ENCODE measurements at places on chromosomes 7 and 10.
A peak's percentile ranks its signal among the peaks of the same experiment; 100 is the strongest.

- no peak for DNase-seq
These were observed 249.5 kb downstream of the LRRTM3 start for GRCh38 chr10:67175354-67175753.

DNA sequence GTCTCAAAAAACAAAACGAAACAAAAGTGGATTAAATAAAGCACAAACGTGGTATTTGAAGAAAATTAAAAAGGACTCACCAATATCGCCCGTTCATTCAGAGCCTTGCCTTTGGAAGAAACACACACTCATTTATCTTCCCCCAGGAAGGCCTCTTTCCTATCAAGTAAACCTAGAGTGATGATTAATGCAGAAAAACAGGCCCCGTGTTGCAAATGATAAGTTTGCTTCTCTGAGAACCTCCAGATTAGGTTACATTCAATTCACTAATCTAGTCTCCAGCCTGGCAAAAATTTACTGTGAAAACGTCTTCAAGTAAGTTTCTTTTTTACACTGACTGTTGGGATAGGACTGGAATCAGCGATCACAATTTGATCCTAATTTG, 78.0 kb upstream of the C1GALT1 start:
- DNase-seq, result peak; percentile 16

GRCh38 chr10:22251751-22252223, 34.0 kb upstream of the EBLN1 start:
- peak; percentile 55 for DNase-seq

- DNase-seq, result peak; percentile 12
These were observed 154.8 kb upstream of the TMEM196 start for GRCh38 chr7:19928247-19928646.

DNA sequence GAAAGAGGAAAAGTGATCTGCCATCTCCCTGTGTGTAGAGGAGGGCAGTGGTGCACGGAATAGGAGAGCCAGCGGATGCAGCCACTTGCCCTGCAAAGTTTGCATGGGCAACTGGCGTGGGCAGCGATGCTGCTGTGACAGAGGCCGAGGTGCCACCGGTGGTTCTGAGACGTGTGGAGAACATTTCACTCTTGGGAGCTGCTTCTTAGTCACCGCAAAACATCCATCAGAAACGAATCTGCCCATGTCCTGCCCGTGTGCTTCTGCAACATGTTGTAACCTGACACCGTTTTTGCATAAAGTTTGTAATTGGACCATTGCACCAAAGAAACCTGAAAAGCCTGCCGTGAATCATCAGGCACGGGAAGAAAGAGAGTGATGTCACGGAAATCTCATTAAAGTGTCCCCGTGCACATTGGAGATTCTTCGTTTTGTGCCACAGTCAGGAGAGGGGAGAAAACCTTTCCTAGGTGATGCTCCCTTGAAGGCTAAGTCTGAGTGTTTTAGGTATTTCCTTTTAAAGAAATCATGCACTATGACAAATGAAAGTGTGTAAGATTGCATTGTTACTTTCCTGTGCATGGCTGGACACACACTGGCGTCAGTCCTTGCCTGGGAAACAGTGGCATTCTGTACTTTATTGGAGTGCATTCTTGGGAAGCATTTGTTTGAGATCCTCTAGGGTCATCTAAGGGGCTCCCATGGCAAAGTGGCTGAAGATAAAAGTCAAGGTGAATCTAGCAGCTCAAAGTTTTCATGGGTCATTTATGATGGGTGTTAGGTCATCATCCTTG, 302.6 kb downstream of the KLF6 start:
- DNase-seq, result peak; percentile 96

- DNase-seq, result no peak
These were observed 27.6 kb upstream of the NEUROG3 start for GRCh38 chr10:69600761-69601330.

DNA sequence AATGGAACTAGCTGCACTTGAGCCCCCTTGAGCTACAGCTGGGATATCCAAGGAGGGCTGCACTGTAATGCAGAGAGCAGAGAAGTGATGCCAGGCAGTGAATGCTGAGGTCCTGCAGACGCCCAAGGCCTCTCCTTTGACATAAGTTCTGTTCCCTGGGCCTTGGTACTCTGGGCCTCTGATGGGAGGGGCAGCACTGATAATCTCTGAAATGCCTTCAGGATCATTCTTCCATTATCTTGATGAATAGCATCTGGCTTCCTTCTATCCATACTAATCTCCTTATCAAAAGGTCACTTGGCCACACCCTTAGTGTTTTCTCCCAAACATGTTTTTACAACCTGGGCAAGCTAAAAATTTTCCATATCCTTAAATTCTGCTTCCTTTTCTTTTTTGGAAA, 6.9 kb downstream of the GRB10 start:
- no peak for DNase-seq

DNA sequence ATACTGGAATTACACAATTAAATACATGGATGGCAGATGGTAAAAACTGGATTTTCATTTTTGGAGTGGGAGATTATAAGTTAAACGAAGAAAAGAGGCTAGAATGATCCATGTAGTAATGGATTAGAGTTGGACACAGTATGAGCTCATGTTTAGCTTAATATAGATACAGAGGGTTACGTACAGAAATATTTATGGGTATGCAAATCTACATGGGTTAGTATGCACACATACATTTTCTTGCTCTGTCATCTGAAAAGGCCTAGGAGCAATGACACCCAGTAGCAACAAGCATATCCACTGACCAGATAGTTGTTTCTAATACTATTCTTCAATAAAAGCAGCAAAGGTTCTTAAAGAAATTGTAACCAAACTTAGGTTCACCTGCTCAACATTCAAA, 366.4 kb downstream of the SEMA3D start:
- DNase-seq, result no peak

GRCh38 chr7:37505750-37506353, 57.2 kb upstream of the ELMO1 start:
- DNase-seq, result no peak

DNA sequence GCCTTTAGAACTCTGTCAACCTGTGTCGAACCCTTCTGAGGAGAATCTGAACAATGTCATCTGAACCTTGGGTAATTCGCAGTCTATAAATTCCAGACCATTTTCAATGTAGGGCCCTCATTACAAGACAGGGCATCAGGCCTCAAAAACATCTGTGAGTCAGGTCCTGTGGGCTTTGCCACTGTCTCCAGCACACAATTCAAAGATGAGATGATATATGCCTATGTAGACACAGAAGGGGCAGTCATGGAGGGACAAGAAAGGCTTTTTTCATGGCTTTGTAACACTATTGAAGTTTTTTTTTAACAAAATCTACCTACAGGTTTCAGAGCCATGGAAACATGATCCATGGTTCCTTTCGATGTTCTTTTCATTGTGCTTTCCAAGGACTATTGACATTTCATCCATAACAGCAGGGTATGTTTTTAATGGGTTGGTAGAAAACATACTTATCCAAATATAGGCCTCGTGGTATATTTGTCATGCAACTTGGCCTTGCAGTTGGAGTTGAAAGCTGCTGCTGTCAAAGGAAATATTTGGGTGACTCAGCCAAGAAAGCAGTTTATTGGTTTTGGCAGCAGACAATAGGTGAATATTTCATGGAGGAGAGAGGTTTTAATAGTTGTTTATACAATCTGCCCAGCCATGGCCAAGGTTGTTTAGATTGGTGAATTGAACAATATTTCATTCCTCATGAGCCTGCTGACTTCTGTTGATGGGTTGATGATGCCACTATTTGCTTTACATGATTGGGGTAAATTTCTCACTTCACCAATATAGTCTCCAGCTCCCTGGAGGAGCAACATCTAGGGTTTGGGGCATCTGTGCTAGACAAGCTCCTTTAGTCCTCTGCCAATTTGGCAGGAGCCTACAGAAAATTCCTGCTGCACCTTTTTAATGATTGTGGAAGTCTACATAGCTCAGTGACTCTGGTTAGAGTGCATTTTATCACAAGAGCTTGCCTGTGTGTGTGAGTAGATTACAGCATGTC, 158.4 kb upstream of the TMEM72 start:
- peak; percentile 97 for DNase-seq

- peak; percentile 16 for DNase-seq
These were observed 24.0 kb downstream of the WAPL start for GRCh38 chr10:86497621-86498020.

DNA sequence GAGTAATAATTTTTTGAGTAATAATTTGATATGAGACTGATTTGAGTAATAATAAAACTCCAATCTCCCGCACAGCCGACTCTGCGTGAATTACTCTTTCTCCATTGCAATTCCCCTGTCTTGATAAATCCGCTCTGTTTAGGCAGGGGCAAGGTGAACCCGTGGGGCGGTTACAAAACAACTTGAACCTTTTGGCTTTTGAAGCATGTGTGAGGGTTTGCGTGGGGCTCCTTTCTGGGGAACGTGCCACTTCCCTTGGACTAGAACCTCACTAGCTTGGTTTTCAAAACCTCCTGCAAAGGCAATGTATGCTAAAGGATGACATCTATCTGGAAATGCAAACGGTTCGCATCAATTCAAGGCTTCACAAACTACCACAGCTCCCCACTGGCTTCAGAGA, 1.5 kb downstream of the CRPPA start:
- DNase-seq, result no peak

DNA sequence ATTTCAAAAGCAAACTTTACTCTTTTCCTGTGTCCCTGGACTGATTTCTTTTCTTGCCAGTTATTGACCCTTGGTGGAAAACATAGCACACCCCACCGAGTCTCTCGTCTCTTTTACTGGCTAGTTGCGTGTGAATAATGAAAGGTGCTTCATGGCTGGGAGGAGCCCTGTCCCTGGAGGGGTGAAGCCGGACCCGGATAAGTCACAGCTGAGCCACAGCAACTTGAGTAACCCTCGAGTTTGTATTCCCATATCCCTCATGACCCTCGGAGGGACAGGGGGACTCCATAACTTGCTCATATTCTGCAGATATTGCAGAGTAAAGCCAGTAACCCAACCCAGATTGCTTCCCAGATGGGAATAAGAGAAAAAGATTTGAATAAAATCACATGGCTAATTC, 147.5 kb upstream of the FRMD4A start:
- no peak for DNase-seq

GRCh38 chr7:139500770-139501138, 17.3 kb upstream of the KLRG2 start:
- no peak for DNase-seq

DNA sequence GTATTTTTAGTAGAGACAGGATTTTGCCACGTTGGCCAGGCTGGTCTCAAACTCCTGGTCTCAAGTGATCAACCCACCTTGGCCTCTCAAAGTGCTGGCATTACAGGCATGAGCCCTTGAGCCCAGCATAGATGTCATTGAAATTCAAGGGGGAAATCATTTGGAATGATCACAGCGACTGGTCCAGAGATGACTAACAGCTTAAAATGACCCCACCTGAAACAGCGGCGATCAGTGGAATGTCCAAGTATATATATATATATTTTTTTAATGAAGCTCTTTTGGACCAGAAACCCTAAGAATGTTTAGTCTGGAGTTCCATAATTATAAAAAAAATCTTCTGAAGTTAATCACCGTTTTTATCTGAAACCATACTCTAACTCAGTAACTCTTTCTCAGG, 12.5 kb upstream of the AKR1E2 start:
- DNase-seq, result no peak

DNA sequence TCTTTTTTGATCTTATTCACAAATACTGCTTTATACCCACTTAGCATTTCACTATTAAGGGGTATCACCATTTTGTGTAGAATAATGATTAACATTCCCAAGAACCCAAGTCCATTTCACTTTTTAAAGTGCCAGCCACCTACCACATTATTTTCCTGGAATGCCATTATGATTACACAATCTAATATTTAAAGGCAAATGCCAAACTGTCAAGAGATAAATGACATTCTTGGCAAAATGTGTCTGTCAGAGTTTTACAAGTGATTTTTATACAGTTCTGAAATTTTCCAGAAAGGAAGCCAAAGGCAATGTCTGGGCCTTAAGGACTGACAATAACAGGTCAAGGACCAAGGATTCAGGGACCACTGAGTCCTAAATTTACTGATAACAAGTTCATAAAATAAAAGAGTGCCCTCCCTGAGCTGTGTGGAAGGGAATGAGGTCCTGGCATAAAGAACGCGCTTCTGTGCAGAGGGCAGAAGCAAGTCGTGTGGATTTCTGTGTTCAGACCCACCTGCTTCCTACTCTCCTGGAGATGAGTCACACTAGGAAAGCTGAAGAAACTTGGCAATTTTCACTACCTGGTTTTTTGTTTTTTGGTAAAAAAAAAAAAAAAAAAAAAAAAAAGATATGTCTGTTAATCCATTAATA, 66.5 kb downstream of the UBE2H start:
- no peak for DNase-seq

DNA sequence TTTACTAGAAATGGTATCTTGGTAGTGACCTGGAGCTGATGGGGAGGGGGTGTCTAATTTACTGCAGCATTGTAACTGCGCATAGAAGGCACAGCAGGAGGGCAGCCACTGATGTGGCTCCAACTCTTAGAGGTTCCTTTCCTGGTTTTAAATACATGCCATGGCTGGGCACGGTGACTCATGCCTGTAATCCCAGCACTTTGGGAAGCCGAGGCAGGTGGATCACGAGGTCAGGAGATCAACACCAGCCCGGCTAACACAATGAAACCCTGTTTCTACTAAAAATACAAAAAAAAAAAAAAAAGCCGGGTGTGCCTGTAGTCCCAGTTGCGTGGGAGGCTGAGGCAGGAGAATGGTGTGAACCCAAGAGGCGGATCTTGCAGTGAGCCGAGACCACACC, 19.2 kb upstream of the SEC61G start:
- DNase-seq, result no peak

DNA sequence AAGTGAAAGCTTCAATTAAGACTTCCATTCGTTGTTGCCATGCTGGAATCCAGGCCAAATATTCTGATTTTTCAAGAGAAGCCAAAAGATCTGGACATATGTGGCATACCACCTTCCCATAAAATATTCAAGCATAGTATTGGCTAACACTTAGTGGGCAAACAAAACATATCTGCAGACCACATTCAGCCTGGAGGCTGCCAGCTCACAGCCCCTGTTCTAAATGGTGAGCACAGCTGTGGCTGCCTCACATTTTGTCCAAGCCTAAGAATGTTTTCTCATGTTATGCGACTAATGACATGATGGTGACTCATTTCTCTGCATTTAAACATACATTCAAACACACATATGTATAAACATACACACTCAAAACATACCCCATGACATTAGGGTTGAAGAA, 10.6 kb upstream of the CALU start:
- peak; percentile 45 for DNase-seq

GRCh38 chr10:32445036-32445435, 904 bp upstream of the CCDC7 start:
- DNase-seq, result no peak

DNA sequence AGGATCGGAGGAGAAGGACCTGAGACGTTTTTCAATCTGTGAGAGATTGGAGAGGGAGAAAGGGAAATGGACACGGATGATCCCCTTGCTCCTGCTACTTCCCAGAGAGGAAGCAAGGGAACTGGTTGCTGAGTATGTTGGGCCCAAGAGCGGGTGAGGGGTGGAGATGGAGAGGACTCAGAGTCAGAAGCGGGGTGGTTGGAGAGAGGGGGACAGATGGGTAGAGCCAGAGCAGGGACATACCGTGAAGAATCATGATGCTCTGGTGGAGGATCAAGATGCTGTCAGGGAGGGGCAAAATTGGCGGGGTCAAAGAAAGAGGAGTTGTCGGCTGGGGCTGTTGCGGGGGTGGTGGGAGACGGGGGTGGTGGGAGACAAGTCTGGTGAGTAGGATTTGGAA, 2.4 kb upstream of the CHST3 start:
- DNase-seq, result no peak
